Cortex of kidney (tissue), 1 donor: ENCODE measurements at places on chromosomes 2 and 18.

GRCh38 chr2:210288408-210288807 lies 26.6 kb downstream of the MYL1 start:
- no peak for DNase-seq

DNA sequence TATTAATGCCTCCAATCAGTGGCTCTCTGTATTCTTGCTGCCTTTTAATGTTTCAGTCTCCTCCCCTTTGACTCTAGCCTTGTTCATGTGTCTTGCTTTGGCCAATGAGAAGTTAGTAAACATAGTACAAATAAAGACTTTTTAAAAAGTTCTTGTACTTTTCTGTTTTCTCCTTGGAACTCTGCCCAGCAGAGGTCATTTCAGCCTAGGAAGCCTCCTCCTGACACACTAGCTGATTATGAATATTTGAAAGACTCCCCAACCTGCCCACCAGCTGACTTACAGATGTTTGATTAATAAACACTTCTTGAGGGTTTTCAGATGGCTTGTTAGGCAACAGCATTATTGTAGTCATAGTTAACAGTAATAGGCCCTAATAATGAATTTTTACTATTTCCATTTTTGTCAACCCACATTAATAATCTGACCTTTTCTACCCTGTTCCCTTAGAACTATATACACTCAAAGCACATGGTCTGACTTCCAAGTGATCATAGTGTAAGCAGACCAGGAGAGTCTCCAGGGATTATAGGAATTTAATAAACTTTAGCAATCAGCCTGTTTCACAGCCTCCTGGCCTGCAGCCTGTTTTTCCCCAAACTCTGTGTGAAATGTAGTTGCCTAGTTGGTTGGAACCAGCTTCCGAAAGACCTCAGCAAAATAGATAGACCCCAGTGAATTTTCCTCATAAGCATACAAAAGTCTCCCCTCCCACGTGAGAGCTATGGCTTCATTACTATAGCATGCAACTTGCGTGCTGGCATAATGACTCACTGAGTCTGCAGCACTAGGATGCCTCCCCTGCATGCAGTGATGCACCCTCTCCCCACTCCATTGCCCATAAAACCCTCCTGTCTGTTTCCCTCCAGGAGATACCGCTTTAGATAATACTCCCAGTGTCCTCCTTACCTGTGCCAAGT lies 670.7 kb upstream of the ZNF804A start:
- DNase-seq, result no peak

GRCh38 chr18:13311193-13311592 lies 92.6 kb downstream of the LDLRAD4 start:
- DNase-seq, result no peak

DNA sequence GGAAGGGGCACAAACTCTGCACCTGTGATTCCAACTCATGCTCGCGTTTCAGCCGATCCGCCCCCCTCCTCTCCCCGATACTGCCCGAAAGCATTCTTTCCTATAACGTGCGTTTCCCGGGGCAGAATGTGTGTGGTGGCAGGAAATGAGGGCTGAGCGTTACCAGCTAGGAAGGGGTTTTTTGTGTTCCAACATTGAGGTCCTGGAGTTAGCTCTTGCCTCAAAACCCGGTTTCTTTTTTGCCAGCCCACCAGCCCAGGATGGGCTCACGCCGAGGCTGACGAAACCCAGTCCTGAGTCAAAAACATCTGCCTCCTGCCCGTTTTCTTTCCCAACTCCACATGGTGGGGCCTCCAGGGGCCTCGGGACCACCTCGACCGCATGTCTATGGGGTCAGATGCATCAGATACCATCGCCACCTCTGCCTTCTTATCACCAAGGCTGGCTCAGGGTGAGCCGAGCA lies 113.7 kb upstream of the COPS8 start:
- no peak for DNase-seq

DNA sequence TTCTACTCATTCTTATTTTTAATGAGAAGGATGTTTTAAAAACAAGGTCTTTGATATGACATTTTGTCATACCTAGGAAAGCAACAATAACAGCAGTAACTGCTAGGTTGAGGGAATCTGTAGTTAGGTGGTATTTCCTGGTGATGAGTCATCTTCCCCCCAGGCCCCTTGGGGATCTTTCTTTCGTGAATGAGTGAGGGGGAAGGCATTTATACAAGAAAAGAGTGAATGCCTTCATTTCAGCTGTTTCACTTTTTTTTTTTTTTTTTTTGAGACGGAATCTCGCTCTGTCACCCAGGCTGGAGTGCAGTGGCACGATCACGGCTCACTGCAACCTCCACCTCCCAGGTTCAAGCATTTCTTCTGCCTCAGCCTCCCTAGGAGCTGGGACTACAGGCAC lies 108.6 kb downstream of the MAP4K4 start:
- no peak for DNase-seq

- DNase-seq, result no peak
Observed at GRCh38 chr18:57353137-57353939, 981 bp downstream of the ST8SIA3 start.

- DNase-seq, result no peak
Observed at GRCh38 chr2:16632598-16632997, 33.0 kb downstream of the CYRIA start.

- no peak for DNase-seq
Observed at GRCh38 chr2:196105951-196106350, 37.3 kb upstream of the DNAH7 start.

DNA sequence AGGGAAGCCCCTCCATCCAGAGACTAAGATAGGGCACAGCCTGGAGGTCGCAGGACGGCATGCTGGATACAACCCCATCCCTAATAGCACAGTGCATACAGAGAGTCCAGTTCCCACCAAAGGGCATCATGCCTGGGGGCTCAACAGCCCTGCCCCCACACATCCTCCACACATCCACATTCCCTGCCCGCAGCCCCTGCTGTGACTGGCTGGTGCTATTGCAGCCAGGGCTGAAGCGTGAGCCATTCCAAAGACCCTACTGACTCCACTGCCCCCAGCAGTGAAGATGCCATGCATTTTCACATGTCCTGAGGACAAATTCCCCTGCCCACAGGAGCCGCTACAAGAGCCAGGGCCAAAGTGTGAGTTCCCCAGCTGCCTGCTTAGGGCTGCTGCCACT lies 641.6 kb downstream of the METTL4 start:
- DNase-seq, result no peak

DNA sequence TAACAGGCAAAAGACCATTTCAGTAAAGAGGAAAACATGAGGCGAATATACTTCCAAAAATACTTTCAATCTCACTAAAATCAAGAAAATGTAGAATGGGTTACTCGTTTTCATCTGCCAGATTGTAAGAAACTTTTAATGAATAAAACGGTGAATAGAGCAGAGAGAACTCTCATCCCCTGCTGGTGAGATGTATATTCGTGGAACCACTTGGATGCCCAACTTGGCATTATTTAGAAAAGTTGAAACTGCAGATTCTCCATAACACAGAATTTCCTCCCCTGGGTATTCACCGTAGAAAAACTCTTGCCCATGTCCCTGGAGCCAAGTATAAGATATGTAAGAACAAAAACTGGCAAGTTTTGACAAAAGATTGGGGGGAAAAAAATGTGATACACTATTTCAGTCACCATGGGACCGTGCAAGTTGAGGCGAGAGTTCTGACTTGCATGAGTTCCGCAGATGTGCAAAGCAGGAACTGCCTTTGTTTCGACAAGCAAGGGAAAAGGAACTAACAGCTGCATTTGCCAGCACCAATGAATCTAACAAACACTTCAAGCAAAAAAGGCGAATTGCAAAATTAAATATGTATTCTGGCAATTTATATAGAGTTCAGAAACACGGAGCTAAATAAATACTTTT lies 14.8 kb downstream of the TIMM21 start:
- DNase-seq, result no peak

DNA sequence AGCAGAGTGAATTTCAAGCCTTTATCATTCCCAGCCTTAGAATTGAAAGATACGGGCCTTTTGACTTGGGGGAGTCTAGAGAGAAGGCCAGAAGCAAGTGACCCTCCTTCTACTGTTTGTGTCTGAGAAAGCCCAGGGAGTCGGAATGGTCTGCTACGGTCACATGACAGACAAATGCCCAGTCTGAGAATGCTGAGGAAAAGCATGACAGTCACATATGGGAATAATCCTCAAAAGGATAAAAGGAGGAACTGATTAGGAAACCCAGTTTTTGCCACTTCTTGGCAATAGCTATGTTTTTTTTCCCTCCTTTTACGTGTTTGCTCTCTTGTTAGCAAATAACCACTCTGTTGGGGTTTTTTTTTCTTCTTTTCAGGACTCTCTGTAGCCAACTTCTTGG lies 38.1 kb upstream of the HNRNPA3 start:
- DNase-seq, result no peak

- DNase-seq, result no peak
Observed at GRCh38 chr2:168198476-168199207, 48.8 kb downstream of the STK39 start.

DNA sequence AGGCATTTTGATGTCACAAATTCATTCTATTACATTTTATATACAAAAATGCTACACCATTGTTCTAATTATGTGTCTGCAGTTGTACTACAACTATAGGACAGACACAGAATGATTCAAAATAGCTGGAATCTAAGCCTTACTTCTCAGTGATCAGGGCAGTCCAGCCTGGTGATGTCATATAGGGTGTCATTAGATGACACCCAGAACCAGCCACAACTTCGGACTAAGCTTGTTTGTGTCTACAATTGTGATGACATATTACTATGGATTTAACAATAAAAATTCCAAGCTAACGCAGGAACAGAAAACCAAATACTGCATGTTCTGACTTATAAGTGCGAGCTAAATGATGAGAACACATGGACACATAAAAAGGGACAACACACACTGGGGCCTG lies 31.0 kb downstream of the M1AP start:
- DNase-seq, result no peak

DNA sequence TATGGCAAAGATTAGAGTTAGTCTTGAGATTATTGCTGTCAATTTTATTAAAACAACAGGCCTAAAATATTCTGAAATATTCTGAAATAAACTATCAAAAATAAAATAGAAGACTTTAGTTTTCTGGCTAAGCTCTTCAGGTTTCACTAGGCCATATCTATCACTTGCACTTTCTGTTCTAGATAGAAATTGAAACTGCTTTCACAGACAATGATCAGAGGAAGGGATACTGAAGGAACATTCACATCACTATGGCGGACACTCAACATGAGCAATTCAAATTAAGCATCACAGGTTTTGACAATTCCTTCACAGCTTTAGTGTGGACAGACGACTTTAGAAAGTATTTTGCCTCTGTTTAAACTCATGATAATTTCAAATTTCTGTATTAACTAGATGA lies 586.4 kb upstream of the REG3G start:
- DNase-seq, result no peak

DNA sequence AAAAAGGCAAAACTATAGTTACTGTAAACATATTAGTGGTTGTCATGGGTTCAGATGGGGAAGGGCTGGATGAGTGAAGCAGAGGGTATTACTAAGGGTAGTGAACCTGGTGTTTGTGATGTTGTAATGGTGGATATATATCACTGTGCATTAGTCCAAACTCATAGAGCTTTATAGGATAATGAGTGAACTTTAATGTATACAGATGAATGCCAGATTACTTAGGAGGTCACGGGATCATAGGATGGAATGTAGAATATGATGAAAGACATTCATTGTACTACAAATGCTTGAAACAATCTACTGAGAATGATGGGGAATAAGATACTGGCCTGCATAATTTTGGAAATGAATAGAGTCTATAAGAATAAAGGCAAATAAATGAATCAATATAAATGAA lies 226.7 kb upstream of the ZNF804A start:
- DNase-seq, result no peak

DNA sequence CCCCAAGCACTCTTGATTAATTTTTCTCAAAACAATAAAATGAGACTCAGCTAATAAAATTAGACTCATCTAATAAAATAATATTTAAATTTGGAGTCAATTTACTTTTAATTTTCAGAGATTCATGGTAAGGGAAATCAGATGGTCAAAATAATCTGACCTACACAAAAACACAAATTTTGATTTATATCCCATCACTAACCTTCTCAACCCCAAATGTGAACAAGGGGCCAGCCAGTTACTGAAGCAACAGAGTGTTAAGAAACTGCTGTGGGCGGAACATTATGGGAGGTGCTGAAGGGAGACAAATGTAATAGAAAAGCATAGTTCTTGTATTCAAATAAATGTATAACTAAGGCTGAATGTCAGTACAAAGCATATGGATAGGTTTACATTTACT lies 28.5 kb upstream of the PPP3R1 start:
- no peak for DNase-seq

- no peak for DNase-seq
Observed at GRCh38 chr18:67646890-67647289, 130.4 kb upstream of the DSEL start.

DNA sequence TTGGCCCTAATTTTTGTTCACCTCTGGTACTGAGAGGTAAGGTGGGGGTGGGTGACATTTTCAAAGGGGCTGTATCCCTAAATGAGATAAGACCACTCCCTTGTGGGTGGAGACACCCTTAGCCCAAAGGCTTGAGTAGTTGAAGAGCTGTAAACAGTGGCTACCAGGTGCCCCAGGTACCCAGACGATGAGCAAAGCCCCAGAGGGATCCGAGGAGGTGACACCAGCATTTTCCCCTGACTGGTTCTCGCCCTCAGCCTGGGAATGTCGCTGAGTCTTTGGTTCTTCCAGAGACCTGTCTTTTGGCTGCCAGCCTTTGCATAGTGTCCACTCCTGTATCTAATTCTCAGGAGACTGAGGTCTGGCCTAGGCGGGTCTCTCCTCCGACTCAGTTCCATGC lies 36.5 kb downstream of the RRM2 start:
- DNase-seq, result no peak

DNA sequence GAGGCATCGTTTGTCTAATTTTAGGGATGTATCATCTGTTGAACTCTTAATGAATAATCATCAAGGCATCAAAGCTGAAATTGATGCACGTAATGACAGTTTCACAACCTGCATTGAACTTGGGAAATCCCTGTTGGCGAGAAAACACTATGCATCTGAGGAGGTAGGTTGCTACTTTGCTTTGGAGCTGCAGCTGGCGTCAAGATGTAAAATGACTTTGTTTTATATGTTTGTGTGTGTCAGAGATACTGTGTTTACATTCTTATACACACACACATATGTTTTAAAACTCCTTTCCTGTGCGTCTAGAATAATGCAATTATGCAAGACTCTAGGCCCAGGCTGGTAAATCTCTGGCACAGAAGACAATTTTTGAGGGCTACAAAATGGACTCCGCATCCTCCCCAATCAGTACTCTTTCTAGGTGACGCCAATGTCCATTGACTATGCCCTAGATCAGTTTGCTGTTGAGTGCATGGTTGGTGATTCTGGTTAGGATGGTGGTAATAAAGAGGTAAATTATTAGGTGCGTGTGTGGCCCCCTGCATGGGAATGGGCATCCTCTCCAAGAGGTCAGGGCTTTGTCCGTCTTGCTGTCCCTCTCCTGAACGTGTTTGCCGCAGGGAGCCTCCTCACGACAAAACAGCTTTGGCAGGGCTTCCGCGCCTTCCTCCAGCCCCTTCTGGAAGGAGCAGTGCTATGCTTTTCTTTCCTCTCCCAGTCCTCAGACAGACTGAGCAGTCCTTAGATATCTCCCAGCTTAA lies 68.2 kb upstream of the EML6 start:
- no peak for DNase-seq

GRCh38 chr2:118050974-118051373 lies 37.1 kb upstream of the CCDC93 start:
- DNase-seq, result no peak

- no peak for DNase-seq
Observed at GRCh38 chr18:59985289-59985688, 85.5 kb downstream of the PMAIP1 start.

- DNase-seq, result no peak
Observed at GRCh38 chr2:206273905-206274304, 558 bp upstream of the ZDBF2 start.
